ENCODE measurements at places on chromosomes 6 and 20. TPM values are rescaled to one million over a fixed set of nuclear protein-coding genes. Genes with fewer than 3 reads are reported as not detected.

The CLVS2 gene
- total RNA-seq, result not detected

The IRAK1BP1 gene
- total RNA-seq, result 4.4 TPM

The FRMD1 gene
- total RNA-seq, result not detected

The RNF8 gene
- 19.5 TPM for total RNA-seq

The CEP57L1 gene
- 26.7 TPM for total RNA-seq

The GLP1R gene
- not detected for total RNA-seq

The GMPR gene
- 7.2 TPM for total RNA-seq

The OR2H1 gene
- not detected for total RNA-seq

The ULBP3 gene
- total RNA-seq, result 6.2 TPM

The LPA gene
- total RNA-seq, result not detected

The RAB32 gene
- total RNA-seq, result 114 TPM

The CLIC5 gene
- not detected for total RNA-seq

The UBR2 gene
- total RNA-seq, result 34.7 TPM

The SCUBE3 gene
- under 0.01 TPM for total RNA-seq

The ACSS1 gene
- 3.9 TPM for total RNA-seq

The SULF2 gene
- total RNA-seq, result 9.6 TPM

The FAM210B gene
- total RNA-seq, result 71.9 TPM

The ANKRD66 gene
- total RNA-seq, result not detected

The MDFI gene
- total RNA-seq, result 3.3 TPM

The DEFB132 gene
- not detected for total RNA-seq

The BMP6 gene
- total RNA-seq, result under 0.01 TPM

The VWA7 gene
- total RNA-seq, result under 0.01 TPM
